ENCODE measurements at places on chromosomes 3 and 15.

- DNase-seq, result no peak
These were observed 912.6 kb downstream of the ROBO1 start for GRCh38 chr3:78855190-78855589.

- no peak for DNase-seq
These were observed 308.5 kb upstream of the MDFIC2 start for GRCh38 chr3:70620956-70621355.

DNA sequence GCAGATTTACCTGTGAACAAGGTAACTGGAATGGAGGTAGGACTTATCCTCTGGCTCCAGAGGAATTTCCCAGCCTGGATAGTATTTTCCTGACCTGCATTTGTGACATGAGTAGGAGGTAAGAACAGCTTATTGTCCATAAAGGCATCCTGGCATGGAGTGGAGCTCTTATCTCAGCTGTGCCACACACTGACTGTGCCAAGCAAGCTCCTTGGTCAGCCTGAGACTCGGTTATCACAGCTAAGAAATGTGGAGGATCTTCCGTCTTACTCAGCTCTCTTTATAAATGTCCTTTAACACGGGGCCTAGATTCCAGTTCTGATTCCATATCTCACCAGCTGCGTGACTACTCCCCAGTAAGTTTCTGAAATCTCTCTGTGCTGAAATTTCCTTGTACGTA is 38.9 kb downstream of the SLCO3A1 start:
- no peak for DNase-seq

- DNase-seq, result no peak
These were observed 154.9 kb upstream of the ANKRD28 start for GRCh38 chr3:15952543-15953175.

GRCh38 chr3:23994244-23994569 is 49.1 kb downstream of the NR1D2 start:
- no peak for DNase-seq

DNA sequence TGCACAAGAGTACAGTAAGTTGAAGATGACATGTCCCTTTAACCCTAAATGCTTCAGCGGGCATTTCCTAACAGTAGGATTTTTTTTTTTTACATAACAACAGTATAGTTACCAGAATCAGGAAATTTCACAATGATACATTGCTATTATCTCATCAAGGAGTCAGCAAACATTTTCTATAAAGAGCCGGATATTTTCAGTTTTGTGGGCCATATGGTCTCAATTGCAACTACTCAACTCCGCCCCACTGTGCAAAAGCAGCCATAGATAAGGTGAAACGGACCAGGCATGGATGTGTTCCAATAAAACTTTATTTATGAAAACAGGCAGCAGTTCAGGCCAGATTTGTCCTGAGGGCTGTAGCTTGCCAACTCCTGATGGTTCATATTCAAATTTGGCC is 130.6 kb downstream of the SMAD6 start:
- no peak for DNase-seq

GRCh38 chr3:44098656-44099415 is 142.8 kb upstream of the TOPAZ1 start:
- DNase-seq, result no peak

DNA sequence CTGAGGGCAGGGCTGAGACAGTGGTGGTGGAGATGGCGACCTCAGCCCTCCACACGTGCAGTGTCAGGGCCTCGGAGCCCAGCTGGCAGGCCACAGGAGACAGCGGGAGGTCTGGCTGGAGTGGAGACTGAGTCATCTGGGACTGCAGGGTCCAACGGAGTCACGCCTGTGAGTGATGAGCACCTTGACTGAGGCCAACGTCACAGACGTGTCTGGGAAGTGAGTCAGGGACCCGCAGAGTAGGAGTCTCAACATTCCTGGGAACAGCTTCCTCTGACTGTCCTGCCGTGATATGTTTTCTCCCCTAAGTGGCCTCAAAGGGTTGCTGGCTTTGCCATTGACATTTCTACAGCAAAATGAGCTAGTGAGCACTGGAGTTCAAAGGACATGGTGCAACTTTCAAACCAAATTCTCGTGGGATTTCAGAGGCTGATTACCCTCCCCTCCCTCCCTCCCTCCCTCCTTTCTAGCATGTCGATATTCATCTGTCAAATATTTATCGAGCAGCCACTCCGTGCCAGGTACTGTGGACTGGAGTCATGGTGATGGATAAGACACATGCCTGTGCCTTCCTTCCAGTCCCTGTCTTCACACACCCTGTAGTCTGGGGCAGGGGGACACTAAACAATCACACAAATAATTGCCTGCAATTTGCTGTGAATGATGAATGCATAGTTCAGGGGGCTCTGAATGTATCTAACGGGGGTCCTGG is 53.3 kb upstream of the AMOTL2 start:
- no peak for DNase-seq

- no peak for DNase-seq
These were observed 101.1 kb upstream of the BOC start for GRCh38 chr3:113110267-113110666.

- no peak for DNase-seq
These were observed 3.7 kb downstream of the CIB1 start for GRCh38 chr15:90230071-90230494.

- DNase-seq, result no peak
These were observed 216.0 kb downstream of the DIPK2A start for GRCh38 chr3:144187531-144188210.

DNA sequence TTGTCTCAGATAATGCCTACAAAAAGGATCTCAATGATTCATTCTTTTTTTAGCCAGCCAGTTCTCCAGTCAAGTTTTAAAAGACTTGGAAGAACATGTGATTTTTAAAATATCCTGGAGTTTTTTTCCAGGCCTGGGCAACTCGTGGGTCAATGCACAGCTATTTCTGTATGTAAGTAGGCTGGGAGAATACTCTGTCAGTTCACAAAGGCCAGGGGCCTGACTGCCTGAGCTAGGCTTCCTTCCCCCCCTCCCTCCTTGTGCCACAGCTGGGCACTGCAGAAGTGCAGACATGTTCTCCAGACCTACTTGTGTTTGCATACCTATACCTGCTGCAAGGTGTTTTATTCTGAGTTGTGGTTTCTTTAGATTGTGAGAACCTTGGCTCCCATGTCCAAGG is 43.7 kb downstream of the CTDSPL start:
- no peak for DNase-seq

DNA sequence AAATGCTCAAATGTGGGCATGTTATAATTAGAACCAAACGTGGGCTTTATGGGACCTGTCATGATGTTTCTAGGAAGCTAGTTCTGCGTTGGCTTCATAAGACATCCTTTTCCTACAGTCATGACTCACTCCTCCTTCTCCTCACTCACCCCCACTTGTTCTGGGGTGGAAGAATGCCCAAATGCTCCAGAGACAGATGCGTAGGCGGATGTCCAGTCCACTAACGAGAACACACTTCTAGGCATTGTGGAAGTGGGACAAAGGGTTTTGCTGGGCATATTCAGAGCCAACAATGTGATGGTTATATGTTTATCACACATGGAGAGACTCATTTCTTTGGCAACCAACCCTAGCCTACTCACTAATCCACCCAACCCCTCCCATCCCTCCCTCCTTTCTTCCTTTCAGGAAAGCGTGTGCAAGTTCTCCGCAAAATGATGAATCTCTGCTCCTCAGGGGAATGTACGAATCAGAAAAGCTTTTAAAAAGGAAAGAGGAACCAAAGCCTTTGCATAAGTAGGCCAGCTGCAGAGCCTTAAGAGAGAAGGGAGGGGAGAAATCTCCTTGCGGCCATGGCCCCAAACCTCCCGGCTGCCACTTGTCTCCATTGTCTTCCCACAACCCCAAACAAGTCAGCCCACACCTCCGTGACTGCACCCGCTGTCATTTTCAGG is 123.0 kb upstream of the SPRED1 start:
- DNase-seq, result peak; percentile 59

DNA sequence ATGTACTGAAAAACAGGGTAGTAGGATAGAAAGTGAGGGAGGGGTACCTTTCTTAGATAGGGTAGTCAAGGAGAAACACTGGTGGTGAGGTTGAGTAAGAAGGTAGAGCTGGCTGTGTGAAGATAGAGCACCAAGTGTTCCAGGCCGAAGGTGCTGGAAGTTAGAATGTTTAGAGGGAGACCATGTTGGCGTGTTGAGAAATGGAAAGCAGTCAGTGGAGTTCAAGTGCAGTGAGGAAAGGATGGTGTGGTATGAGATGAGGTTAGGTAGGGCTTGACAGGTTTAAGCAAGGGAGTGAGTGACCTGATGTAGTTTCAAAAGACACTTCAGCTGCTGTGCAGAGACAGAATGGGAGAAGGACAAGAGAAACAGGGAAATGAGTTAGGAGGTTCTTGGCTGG is 54.2 kb upstream of the CHST2 start:
- DNase-seq, result no peak

DNA sequence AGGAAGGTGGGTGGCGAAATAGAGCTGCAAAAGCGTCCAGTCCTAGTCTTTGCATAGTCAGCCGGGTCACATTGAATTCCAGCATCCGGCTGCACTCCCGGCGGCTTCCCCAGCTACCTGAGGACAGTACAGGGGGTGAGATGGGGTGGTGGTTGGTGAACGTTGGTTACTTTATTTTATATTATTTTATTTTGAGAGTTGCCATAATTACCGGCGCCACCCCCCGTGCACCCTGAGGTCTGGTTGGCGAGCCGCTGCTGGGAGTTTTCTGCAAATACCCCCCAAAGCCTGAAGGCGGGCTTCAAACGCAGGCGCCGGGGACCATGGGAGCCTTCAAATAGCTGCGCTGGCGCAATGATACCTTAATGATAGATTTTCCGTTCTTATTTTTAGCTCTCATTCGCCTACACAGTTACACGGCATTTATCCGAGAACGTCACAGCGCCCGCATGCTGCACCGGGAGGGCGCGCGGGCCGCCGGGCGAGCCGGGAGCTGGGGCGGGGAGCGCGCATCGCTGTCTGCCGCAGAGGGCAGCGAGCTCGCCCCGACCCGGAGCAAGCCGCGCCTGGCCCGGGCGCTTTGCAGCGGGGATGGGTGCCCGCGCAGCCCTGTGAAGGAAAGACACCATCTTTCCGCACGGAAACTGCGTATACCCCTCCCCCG is 756 bp upstream of the RASGRF1 start:
- DNase-seq, result peak; percentile 58

GRCh38 chr3:165523801-165524200 is 313.4 kb downstream of the BCHE start:
- no peak for DNase-seq

- no peak for DNase-seq
These were observed 140.5 kb upstream of the TBL1XR1 start for GRCh38 chr3:177337541-177338331.

DNA sequence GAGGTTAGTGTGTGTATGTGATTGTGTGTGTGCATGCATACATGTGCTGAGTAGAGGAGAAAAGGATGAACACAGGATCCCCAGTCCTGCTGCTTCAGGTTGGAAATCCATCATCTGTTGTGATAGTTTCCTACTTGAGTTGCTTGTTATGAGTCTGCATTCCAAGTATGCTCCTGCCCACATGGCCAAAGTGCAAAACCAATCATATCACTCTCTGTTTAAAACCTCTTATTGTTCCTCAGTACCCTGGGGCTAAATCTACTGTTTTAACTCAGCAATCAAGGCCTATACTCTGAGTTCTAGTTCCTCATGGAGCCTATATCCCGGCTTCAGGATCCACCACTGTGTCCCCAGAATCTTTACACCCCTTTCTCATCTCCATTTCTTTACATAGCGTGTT is 139.9 kb upstream of the TLE3 start:
- no peak for DNase-seq

DNA sequence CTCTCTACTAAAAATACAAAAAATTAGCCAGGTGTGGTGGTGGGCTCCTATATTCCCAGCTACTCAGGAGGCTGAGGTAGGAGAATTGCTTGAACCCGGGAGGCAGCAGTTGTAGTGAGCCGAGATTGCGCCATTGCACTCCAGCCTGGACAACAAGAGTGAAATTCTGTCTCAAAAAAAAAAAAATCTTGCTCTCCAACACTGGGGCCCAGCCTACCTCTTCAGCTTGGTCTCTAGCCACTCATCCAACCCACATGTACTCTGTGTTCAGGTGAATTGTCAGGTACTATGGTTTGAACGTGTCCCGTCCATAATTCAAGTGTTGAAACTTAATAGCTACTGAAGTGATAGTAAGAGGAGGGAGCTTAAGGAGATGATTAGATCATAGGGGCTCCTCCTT is 22.4 kb upstream of the RAB7A start:
- DNase-seq, result no peak

DNA sequence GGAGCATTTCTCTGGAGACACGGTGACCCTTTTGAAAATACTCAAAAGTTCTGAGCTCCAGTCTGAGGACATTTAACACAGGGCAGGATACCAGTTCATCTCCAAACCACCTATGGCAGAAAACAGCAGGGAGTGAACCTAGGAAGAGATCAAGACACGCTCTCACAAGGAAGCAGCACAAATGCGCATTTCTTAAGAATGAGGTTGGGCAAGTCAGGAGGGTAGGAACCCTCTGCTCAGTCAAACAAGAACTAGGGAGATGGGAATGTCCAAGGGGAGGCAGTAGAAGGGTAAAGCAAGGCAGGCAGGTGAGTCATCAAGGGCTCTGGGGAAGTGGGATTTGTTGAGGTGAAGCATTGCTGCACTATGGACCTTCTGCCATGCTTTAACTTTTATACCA is 60.3 kb upstream of the PSMD6 start:
- no peak for DNase-seq

GRCh38 chr3:126417981-126418530 is 23.3 kb downstream of the CFAP100 start:
- DNase-seq, result no peak

DNA sequence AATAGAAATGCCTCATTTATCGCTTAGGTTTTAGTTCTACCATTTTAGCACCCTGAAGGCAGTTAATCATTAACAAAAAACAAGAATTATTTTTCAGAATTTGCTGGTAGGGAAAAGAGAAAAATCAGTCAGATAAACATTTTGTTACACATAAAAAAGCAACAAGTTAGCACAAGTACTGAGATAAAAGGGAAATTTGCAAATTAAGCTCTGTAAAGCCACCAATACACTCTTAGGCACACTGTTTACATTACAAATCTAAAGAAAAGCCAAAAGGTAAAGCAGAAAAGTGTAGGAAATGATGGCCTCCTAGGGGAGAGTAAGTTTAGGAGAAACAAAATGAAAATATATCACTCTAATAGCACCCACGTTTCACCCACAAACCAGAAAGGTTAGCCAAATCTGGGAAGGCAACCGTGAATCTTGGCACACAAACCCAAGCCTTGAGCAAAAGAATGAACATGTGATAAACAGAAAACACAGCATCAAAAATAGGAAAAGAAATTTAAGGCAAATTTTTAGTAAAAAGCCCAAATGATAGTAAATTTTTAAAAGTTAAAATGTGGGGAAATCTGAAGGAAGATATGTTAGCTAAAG is 1.6 kb upstream of the SATB1 start:
- DNase-seq, result no peak

GRCh38 chr3:15498431-15499214 is 22.9 kb downstream of the COLQ start:
- no peak for DNase-seq
